ENCODE measurements at places on chromosomes 1 and 21.

- no peak for DNase-seq
These were observed 30.4 kb upstream of the PDC start for GRCh38 chr1:186491336-186491735.

- peak; percentile 17 for DNase-seq
These were observed 204.3 kb downstream of the KCNJ6 start for GRCh38 chr21:37711836-37712568.

GRCh38 chr1:202164271-202165037, 4.1 kb upstream of the PTPN7 start:
- peak; percentile 83 for DNase-seq

DNA sequence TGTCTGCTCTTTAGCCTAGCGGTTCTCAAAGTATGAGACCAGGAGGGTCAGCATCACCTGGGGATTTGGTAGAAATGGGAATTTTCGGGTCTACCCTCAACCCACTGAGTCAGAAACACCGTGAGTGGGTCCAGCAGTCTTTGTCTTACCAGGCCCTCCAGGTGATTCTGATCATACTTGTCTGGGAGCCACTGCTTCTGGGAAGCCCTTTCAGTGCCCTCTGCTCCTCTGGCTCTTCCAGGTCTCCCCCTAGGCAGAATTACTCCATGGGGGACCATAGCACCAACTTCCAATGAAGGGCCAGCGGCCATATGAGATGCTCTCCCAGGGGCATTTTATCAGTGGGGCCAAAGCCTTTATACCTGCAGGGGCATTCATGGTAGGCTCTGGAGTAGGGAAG, 81.0 kb upstream of the ETV3 start:
- DNase-seq: no peak

GRCh38 chr1:67376381-67376780, 53.8 kb downstream of the SERBP1 start:
- DNase-seq: no peak

Data from CD4-positive, alpha-beta T cell treated with Interleukin-4 for 4 hours (primary cell).